HT1080 (cell line): ENCODE measurements at places on chromosomes 2 and 18.

- DNase-seq, result no peak
These were observed at the start of gene KHK for GRCh38 chr2:27086724-27087593. Gene KHK (plus strand): TSS chr2:27086772. CDS start chr2:27087260, 488 bp downstream.

DNA sequence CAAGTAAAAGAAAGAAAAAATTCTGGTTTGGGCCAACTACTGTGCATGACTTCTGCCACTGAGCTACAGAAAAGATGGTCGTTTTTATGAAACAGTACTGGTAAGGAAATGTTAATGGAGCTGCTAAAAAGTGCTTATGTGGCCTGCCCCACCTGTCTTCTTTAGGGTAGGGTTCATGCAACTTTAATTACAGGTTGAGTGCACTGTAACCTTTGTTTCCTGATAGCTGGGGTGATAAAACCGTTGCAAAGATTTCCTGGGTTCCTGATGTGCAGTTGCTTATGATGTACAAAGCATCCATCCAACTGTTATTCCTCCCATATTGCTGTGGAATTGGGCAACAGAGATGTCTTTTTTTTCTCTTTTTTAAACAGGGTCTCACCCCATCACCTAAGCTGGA, 34.3 kb upstream of the PUM2 start:
- no peak for DNase-seq

- no peak for DNase-seq
These were observed 692.6 kb upstream of the TMEFF2 start for GRCh38 chr2:192887337-192887736.

GRCh38 chr2:162430323-162430722, 86.4 kb downstream of the GCA start:
- peak; percentile 6 for DNase-seq

DNA sequence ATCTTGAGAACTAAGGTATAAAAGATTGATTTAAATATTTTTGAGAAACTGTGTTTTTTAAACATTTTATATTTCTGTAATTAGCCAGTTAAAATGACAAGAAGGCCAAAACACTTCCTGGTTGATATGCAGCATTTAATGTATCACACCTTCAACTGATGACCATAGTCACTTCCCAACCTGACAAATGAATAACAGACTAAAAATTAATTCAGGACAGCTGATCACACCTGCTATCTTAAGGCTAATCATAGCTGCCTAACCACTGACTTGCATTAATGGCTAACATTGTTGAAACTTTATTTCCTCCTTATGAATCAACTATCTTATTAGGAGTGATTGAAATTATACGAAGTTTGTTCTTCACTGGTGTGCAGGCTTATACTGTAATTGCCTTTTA, 125.8 kb upstream of the MSTN start:
- no peak for DNase-seq

DNA sequence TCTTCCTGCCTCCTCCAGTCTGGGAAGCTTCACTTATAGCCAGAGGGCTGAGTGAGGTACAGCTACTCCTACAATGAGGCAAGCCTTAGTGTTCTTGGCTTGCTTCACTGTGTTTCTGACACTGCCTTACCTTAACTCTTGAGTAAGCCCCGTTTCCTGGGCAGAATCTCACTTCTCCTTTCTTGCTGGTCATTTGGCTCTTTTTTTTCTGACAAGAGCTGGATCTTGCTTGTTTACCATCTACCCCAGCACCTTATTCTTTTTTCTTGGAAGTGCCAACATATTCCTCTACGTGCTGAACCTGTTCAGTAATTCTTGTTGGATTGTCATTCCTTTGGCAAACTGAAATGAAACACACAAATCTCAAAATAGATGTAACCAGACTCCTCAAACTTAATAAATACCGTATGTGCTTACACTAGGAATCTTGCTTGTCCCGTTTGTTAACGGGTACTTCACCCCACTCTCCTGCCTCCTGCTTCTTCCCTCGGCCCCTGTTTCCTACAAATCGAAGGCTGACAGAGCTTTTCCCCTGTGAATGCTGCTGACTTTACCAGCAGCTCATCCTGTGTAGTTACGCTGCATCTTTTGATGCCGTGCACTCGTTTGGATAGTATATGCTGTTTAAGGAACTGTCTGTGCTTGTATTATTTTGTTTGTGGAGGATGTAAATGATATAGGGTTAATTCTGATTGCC, 132.2 kb downstream of the FMNL2 start:
- DNase-seq, result no peak

GRCh38 chr2:136448986-136449780, 316.2 kb upstream of the THSD7B start:
- DNase-seq, result no peak

GRCh38 chr2:128145651-128146050, 54.7 kb downstream of the UGGT1 start:
- DNase-seq, result no peak
